ENCODE measurements at places on chromosomes 5 and 9.

DNA sequence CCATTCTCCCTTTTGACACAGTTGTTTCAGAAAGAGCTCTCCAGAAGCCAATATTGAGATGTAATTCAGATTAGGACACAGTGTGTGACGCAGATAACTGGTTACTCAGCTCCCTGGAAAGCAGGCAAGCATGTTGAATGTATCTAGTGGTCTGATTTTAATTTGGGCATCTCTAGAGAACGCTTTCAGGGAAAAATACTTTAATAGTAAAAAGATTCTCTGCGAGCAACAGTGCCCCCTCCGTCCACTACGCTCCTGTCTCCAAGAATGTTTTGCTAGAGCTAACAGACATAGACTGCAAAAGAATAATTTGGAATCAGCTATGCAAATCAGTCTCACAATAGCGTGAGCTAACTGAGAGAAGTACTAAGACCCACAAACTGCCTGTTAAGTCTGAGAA lies 23.3 kb downstream of the CFAP90 start:
- no peak for DNase-seq

DNA sequence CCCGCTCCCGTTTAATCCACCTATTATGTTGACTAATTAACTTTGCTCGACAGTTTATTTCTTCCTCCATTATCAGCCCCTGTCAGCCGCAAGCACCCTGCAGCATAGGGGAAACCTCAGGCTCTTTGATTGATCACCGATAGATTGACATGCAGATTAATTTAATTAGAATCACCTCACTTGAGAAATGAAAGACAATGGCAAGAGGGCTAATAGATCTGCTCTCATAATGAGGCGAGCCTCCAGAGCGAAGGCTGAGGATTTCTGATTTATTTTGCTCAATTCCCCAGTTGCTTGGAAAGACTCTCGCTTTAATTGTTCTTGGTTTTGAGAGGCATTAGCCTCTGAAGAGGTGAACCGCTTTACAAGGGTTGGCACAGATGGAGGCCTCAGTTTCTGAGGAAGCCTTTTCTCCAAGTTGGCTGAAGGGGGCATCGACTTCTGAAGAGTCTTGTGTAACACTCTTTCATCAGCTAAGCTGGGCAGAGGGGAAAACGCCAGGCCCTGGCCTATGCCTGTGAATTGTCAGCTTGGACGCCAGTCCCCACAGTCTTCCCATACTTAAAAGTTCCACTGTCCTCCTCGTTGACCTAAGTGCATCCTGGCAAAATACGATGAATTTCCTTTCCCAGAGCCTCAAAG lies 275.4 kb downstream of the EBF1 start:
- no peak for DNase-seq

DNA sequence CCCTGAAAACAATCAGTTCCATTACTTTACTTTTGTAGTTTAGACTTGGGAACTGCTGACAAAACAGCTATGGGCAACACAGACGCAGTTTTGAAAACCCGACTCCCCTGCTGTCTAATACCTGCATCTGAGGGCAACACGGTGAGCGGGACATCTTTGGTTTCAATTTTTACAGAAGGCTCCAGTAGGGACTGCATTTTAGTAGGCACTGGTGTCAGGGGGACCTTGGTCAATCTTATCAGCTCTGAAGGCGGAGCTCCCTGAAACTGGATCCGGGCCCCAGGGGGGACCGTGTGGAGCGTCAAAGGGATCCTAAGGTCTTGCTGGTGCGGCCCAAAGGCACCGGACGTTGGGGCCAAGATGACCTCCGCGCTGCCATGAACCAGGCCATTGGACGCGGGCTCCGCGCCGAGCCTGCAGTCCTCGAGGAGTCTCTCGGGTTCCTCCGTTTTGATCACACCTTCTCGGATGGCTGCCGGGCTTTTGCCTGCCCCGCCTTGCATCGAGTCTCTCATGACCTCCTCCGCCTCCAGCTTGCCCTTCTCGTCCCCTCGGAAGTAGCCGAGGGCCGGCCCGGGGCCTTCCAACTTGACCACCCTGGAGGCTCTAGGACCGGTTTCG lies 1.1 kb downstream of the SOX30 start:
- DNase-seq = no peak

- no peak for DNase-seq
Observed at GRCh38 chr9:109311286-109311685, 9.6 kb downstream of the EPB41L4B start.

DNA sequence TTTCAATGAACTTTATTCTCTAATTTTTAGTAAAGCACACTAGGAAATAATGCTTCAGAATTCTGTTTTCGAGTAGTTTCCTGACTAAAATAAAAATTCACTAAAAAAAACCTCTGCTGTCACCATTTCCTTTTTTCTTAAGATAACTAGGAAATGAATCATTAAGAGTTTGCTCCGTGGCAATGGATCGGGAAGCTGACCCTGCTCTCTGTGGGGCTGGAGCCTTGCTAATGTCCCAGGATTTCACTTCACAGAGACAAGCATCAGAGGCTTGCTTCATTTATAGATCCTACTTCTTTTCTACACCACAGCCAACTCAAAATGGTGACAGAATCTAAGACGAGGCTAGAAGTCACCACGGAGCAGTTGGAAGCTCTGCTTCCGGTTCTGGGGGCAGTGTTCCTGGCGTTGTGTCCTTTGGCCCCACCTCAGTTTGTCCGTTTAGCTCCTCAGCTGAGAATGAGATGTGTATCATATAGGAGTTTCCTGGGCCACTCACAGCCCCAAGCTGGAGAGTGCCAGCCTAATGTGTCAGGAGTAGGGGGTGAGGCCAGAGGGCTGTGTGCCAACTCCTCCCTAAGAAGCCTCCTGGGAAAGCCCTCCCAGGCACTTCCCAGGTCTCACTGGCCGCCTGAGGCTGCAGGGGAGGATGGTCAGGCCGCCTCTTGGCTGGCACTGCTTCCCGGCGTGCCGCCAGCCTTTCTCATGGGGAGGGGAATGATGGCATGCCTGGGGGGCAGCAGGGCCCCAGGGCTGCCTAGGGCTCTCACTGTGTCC lies 19.6 kb downstream of the TENT4A start:
- no peak for DNase-seq

DNA sequence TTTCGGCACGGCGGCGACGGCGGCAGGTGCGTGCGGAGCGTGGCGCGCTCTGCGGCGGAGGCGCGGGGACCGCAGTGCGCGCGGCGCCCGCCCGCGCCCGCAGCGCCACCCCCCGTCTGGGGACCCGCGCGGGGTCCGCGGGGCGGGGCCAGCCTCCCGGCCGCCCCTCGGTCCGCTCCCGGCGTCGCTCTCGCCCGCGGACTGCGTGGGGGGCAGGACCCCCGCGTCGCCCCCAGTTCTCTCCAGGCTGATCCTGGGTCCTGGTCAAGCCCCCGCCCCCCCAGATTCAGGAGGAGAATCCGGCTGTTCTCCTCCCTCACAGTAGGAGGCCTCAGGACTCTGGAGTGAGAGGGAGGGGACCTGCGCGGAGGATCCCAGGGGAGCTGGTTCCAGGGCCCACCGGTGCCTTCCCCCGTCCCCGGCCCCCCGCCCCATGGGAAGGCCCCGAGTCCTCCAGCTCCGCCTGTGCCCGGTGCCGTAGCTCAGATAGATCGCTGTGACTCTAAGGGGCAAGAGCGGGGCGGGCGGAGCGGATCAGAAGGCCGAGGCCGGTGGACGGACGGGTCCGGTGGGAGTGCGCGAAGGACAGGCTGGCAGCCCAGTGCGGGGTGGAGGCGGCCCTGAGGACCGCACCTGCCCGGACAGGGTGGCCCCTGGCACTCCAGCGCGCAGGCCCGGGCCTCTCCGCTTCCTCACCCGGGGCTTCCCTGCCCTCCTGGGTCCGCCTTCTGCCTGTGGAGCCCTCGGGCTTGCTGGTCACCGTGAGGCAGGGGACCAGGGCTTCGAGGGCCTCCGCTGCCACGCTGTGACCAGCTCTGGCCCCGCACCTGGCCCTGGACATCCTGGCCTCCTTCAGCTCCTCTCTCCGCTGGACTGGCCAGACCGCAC lies at the start of gene RNF208:
Gene RNF208, minus strand, starts transcription at position 51 of the 888 bp plus-strand sequence. CDS start 1,028 bp downstream, outside the sequence.
- DNase-seq = no peak

- peak; percentile 4 for DNase-seq
Observed at GRCh38 chr5:176734756-176735342, 75.5 kb upstream of the UNC5A start.

DNA sequence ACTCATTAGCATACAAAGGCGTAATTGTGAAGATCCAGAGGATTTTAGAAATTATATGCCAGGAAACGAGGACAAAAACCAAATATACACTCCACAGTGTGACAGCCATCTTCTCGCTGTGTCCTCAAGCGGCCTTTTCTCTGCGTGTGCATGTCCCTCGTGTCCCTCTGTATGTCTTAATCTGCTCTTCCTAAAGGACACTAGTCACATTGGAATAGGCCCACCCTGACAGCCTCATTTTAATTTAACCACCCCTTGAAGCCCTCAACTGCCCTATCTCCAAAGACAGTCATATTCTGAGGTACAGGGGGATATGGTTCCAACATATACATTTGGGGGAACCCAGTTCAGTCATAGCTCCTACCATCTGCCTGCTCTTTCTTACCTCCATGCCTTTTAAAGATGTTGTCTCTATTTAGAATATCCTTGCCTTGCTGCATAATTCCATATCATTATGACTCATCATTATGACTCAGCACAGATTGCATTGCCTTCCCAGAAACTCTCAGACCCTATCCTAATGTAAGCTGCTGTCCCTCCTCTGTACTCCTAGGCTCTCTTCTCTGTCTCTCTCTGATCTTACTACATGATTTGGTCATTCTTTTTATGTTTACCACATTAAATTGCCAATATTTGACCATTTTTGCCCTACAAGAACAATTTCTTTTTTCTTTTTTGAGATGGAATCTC lies 210.9 kb downstream of the AOPEP start:
- DNase-seq = no peak
